Activated CD4-positive, CD25-positive, alpha-beta regulatory T cell treated with anti-CD3 and anti-CD28 coated beads, Interleukin-2, amount 50 U/mL, for 24 hours (primary cell): ENCODE measurements at places on chromosomes 6 and 20.

DNA sequence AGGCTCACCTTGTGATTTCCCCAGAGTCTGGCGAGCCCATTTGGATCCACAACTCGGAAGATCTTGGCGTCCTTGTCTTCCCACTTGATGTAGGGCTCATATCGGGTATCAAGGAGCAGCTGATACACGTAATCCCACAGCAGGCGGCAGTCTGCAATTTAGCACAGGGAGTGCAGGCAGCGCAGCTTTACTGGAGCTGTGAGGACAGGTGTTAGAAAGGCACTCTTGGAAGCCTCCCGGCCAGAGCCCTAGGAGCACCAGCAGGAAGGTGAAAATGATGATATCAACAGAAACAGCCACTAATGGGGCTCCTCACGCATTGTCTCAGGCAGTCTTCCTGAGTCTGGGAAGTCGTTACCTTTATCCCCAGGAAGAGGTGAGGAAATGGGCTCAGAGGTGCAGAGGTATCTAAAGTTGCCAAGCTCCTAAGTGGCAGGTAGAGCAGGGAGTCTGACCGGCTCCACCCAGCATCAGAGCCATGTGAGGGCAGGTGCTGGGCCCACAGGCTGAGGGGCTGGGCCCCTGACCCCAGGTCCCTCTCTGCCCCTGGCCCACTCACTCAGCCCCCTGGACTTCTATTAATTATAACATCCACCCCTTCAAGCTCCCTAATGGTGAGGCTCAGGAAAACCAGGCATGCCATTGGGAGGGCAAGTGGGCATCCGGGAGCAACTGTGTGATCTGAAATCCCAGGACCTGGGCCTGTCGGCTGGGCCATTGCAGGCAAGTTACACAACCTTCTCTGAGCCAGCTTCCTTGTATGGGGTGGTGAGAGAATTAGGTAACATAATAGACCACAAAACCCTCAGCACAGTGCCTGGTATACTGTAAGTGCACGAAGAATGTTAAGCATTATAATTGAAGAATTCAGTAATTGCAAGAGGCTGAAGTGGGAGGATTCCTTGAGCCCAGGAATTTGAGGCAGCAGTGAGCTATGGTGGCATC lies 18.3 kb downstream of the ETV7 start:
- no peak for ATAC-seq

DNA sequence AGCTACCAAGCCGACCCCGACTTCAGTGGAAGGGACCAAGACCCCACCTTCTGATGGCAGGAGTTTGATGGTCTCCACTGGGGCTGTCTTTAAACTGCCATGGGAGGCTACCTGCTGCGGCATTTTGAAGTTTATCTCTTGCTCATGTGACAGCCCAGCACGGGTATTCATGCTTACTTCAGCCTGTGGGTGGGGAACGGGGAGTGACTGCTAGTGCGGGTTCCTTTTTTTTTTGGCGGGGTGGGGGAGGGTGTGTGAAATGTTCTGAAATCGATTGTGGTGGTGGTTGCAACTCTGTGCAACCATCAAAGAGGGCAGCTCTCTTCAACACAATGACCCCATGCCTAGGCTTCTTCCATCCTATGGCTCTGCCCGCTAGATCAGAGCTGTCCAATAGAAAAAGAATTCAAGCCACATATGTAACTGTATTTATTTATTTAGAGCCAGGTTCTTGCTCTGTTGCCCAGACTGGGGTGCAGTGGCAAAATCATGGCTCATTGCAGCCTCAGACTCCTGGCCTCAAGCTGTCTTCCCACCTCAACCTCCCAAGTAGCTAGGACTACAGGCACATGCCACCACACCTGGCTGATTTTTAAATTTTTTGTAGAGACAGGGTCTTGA lies 53.7 kb downstream of the PPP1R16B start:
- peak; percentile 32 for ATAC-seq

- no peak for ATAC-seq
These were observed 141.3 kb downstream of the IMPG1 start for GRCh38 chr6:75931011-75931680.

DNA sequence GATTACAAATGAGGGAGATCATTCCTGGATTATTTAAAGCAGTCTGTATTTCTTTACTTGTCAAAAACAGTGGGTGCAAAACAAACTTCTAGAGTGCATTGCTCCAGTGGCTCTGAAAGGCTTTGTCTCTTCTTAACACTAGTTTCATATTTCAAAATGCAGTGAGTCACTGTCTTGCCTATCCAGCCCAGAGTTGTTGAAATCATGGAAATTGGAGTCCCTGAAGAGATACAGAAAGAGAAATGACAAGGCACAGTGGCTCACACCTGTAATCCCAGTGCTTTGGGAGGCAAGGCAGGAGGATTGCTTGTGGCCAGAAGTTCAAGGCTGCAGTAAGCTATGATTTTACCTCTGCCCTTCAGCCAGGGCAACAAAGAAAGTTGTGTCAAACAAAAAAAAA lies 11.3 kb downstream of the SLC2A12 start:
- no peak for ATAC-seq

DNA sequence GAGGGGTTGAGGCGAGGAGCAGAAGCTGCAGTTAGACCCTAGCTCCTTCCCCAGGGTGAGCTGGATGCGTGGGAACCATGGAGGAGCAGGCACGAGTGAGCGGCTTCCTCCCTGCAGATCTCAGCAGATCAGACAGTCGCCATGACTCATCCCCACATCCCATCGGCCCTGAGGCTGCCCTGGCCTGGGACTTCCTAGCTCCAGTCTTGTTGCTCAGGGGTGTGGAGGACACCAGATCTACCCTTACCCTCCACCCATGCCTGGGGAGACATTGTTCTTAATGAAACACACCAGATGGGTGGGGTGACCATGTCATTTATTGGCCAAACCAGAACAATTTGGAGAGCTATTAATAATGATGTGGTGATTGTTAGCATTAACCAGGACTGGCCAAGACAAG lies 36.3 kb upstream of the TGM2 start:
- no peak for ATAC-seq

DNA sequence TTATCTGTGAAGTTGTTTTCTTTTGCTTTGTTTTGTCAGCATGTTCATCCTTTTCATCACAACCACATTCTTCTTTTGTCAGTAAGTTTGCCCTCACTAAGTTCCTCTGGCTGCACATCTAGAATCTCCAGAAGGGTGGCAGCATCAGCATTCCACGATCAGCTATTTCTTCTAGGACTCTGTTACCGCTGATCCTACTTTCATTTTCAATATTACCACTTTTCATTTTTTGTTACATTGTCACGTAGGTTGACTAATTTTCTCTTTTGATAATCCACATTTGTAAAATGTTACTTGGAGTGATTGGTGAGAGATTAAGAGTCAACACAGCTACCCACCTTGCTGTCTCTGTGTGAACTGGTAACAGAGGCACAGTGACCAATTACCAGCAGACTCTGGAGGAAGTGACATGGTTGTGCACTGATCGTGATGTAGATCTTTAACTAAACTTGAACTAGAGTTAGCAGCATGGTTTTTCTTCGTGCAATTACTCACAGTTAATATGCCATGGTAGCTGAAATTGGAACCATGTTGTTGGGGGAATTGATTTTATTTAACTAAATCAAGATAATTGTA lies 307.9 kb upstream of the SLC35B3 start:
- peak; percentile 41 for ATAC-seq

- no peak for ATAC-seq
These were observed 64.0 kb upstream of the TFB1M start for GRCh38 chr6:155378276-155378675.

GRCh38 chr6:158121335-158121734 lies 46.7 kb downstream of the SERAC1 start:
- ATAC-seq: no peak

GRCh38 chr20:11820838-11821237 lies 96.9 kb upstream of the BTBD3 start:
- ATAC-seq: no peak

- ATAC-seq: no peak
These were observed 198.7 kb upstream of the CEP162 start for GRCh38 chr6:84425971-84426705.

GRCh38 chr6:135030532-135031178 lies 24.0 kb downstream of the HBS1L start:
- ATAC-seq: peak; percentile 63

- ATAC-seq: no peak
These were observed 118.6 kb downstream of the PLCB1 start for GRCh38 chr20:8250539-8251200.

- ATAC-seq: no peak
These were observed 40.3 kb upstream of the XRN2 start for GRCh38 chr20:21262812-21263211.

- ATAC-seq: peak; percentile 79
These were observed 83.5 kb downstream of the TRERF1 start for GRCh38 chr6:42368181-42368580.

DNA sequence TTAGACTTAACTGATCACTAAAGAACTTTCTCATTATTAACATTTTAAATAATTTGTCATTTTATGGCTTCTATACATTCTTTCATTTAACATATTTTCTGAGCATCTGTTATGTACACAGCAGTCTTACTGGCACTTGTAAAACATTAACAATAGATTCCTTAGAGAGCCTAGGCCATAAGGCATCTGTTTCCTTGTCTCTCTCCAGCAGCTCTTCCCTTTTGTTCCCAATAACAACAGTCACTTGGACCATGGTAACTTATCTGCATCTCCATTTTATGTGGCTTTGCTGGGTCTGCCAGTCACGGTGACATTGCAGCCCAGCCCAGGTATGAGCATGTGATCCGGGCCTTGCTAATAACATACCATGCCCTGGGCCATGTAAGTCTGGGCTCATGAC lies 11.7 kb upstream of the TASP1 start:
- no peak for ATAC-seq

DNA sequence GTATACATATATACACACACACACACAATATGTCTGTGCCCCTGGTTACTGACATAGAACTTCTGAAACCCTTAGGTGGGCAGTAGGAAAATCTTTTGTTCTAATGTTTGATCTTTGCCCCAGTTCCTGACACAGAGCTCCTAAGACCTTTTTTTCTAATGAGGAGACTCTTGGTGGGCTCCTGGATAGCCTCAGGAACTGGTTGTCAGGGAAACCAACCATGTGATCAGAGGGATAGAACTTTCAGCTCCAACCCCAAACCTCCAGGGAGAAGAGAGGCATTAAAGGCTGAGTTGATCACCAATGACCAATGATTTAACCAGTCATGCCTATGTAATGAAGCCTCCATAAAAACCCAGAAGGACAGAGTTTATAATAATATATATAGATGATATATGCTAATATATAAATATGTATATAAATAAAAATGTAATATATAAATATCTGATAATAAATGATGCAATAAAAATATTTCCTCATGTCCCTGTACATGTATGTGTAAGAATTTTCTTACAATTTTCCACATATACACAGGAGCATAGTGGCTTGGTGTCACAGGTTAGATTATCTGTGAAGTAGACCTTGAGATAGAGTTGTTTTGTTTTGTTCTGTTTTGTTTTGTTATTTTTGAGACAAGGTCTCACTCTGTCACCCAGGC lies 93.3 kb downstream of the GPX5 start:
- ATAC-seq: no peak

GRCh38 chr6:147297663-147298316 lies 93.6 kb downstream of the STXBP5 start:
- no peak for ATAC-seq
